ENCODE measurements at places on chromosomes 2 and 18. TPM values are rescaled to one million over a fixed set of nuclear protein-coding genes. Genes with fewer than 3 reads are reported as not detected.

The CELF4 gene
- not detected for total RNA-seq

The CNTNAP5 gene
- not detected for total RNA-seq

The KCNG3 gene
- total RNA-seq, result not detected

The GKN1 gene
- not detected for total RNA-seq

The SERPINB12 gene
- total RNA-seq, result not detected

The FSIP2 gene
- total RNA-seq, result 0.32 TPM

The DPP4 gene
- 12.6 TPM for total RNA-seq

The CCDC68 gene
- total RNA-seq, result not detected

The ZNF516 gene
- 9.9 TPM for total RNA-seq

The CCDC148 gene
- total RNA-seq, result not detected
